ENCODE measurements at places on chromosomes 1 and 21.

- no peak for DNase-seq
These were observed 5.3 kb upstream of the FGGY start for GRCh38 chr1:59291561-59291960.

- DNase-seq, result no peak
These were observed 3.9 kb upstream of the KRTAP10-6 start for GRCh38 chr21:44596068-44596725.

DNA sequence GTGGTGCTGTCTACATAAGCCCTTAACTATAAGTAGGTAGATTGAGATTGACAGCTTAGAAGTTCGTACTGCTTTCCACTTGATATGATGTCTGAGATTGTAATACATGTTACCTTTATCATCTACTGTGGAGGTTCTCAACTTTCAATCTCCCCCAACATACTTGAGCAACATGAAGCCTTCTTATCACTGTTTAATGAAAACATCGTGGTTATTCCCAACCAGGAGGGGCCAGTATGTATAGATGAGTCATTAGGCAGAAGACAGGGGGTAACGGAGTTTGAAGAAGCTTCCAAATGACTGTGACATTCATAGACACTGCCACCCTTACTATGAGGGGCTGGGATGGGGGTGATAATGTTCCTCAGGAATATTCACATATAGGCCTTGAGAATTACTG, 36.0 kb downstream of the CENPF start:
- no peak for DNase-seq

- no peak for DNase-seq
These were observed 9.0 kb upstream of the CDC20 start for GRCh38 chr1:43349594-43350306.

- DNase-seq, result no peak
These were observed 70.6 kb downstream of the ALPL start for GRCh38 chr1:21579791-21580190.

- no peak for DNase-seq
These were observed 18.0 kb downstream of the NADK start for GRCh38 chr1:1760345-1760650.

GRCh38 chr1:212526111-212526491, 82.5 kb upstream of the ATF3 start:
- DNase-seq, result no peak

DNA sequence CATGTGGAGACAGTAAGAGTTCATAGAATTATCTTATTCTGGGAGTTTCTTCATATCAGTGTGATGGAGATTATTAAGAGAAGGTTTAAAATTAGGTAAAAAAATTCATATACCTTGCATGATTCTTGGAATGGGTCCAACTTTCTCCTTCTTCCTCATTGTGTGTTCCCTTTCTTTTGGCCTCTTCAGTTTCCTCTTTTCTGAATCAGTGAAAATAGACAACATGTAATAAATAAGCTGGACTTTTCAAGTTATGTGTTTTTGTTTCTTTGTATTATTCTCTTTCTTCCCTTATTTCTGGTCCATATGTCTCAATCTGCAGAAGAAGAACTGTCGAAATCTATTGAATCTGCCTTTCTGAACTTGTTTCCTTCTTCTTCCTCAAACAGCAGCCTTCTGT, 30.5 kb downstream of the C4BPA start:
- peak; percentile 5 for DNase-seq

- no peak for DNase-seq
These were observed 30.8 kb upstream of the CPLANE2 start for GRCh38 chr1:16267690-16268180.

DNA sequence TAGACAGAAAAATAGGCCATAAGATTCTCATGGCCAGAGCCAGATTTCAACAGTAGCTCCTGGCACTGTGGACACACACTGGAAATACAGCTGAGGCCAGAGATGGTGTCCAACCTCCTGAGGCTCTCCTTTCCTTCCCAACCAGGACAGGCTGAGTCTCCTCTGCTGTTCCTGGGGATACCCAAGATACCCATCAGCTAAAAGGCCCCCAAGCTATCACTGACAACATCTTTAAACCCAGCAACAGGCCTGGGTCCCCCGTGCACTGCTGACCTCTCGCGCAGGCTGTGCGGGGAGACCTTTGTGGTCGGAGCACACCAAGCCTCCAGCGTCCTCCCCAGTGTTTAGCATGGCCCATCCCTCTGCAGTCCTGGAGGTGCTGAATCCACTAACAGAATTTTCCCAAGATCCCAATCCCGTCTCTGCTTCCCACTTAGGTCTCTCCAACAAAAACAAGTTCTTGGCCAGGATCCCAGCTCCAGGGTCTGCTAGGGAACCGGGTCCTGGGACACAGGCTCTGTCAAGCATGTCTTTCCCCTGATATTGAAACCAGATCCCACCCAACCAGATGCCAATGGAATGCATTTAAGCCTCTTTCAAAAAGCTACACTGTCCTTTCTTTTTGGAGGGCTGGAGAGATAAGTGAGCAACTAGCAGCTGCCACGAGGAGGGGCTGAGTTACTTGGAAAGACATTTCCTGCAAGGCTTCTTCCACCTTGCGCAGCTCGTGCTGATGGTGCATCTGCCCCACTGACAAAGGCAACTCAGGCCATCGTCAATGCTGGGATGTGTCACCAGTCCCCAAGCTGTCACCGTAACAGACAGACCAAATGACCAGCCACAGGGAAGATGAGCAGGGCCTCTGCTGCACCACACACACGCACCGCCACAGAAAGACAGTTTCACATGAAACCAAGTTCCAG, 73.2 kb downstream of the BCAR3 start:
- no peak for DNase-seq

- no peak for DNase-seq
These were observed 3.2 kb upstream of the QSOX1 start for GRCh38 chr1:180151508-180151907.

- DNase-seq, result peak; percentile 46
These were observed 169.6 kb upstream of the LHX8 start for GRCh38 chr1:74964508-74965102.

Data from KG1 (cell line).